ENCODE measurements at places on chromosomes 3 and 15. TPM values are rescaled to one million over a fixed set of nuclear protein-coding genes. Genes with fewer than 3 reads are reported as not detected.

PIGBOS1 gene
- total RNA-seq, result 16.0 TPM

GRCh38 chr3:103712320-103713008 is 1277.6 kb downstream of the ZPLD1 start:
- DNase-seq, result peak; percentile 82

DNA sequence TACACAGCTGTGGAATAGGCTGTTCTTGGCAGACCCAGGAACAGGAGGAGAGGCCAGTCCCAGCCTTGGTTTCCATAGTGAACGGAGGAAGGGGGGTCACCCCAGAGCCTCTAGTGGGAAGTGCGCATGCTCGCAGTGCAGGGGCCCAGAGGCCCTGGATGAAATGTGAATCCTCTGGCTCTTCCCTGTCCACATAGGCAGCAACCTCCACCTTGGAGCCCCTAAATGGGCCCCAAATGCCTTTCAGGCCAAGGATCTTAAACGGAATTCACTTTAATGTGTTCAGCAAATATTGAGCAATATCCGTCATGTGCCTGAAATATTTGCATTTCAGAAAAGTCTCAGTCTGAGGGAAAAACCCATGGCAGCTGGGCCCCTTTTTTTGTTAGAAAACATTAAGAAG is 3.3 kb upstream of the NDN start:
- DNase-seq, result no peak

- no peak for DNase-seq
Measured at GRCh38 chr3:122998206-122998605, 29.4 kb downstream of the SEMA5B start.

DNA sequence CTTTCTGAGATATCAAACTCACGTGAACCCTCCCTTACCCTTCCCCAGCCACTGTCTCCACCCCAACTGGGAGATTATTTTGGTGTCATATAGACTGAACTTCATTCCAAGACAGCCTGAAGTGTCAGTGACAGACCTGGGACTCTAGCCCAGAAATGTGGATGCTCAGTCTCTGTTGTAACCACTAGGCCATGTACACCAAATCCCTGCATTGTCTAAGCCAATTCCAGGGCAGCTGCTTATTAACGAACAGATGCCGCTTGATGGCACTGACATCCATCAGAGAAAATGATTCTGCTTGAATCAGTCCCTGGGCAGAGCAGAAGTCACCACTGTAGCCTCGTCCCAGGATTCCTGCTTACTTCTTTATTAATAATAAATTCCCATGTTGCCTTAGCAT is 305.5 kb downstream of the GRM7 start:
- no peak for DNase-seq

- peak; percentile 10 for DNase-seq
Measured at GRCh38 chr3:169666376-169667165, 3.1 kb upstream of the MECOM start.

GRCh38 chr3:126152901-126153694 is 27.3 kb downstream of the ALDH1L1 start:
- DNase-seq, result no peak

DNA sequence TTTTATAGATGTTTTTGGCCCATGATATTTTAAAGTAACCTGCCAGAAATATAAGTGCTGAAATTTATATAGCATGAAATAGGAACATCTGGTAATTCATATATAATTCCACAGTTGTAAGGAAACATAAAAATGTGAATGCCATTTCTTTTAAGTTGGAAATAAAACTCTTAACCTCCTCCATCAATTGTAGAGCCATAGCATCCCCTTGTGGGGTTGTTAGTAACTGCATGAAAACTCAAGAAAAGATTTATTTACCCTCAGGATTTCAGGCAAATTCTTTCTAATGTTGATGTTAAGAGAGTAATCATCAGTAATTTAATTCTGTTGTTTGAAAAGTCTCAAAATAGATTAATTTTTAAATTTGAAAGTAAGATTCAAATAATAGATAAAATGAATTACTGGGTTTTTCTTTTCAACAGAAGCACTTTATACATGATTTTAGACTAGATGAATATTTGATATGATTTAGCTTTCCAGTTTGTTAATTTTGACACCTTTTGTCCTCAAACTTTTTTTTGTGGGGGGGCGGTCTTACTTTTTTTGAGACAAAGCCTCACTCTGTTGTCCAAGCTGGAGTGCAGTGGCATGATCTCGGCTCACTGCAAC is 74.7 kb downstream of the RASA2 start:
- peak; percentile 74 for DNase-seq

LMAN1L gene
- not detected for total RNA-seq

GRCh38 chr15:19973718-19974117 is 567.9 kb downstream of the GOLGA6L6 start:
- no peak for DNase-seq

SYNPR gene
- not detected for total RNA-seq

All from renal cortical epithelial cell (primary cell).